ENCODE measurements at places on chromosomes 3 and 15. TPM values are rescaled to one million over a fixed set of nuclear protein-coding genes. Genes with fewer than 3 reads are reported as not detected.

The CD86 gene
- total RNA-seq: 5.2 TPM

The UROC1 gene
- 0.35 TPM for total RNA-seq

The SCG5 gene
- 7.6 TPM for total RNA-seq

The SQOR gene
- 14.3 TPM for total RNA-seq

Data from metanephros (tissue), 2 donors.